ENCODE measurements at places on chromosomes 6 and 20. TPM values are rescaled to one million over a fixed set of nuclear protein-coding genes. Genes with fewer than 3 reads are reported as not detected.

The COL19A1 gene
- total RNA-seq, result not detected

The DLK2 gene
- 0.39 TPM for total RNA-seq

The SLC17A1 gene
- total RNA-seq, result 0.15 TPM

The PLCB1 gene
- total RNA-seq, result 0.73 TPM

The EHMT2 gene
- total RNA-seq, result 61.0 TPM

The TNF gene
- 172 TPM for total RNA-seq

The SLC32A1 gene
- total RNA-seq, result not detected

The ADTRP gene
- total RNA-seq, result 9.2 TPM

The RHAG gene
- total RNA-seq, result not detected

The SAMD10 gene
- total RNA-seq, result 45.4 TPM

The COMMD7 gene
- 67.9 TPM for total RNA-seq

The ARHGAP40 gene
- not detected for total RNA-seq

The SOX18 gene
- 1.8 TPM for total RNA-seq

The ESR1 gene
- total RNA-seq, result 3.6 TPM

The AGER gene
- 34.1 TPM for total RNA-seq

The LHFPL5 gene
- not detected for total RNA-seq

The C20orf144 gene
- 0.29 TPM for total RNA-seq

The LST1 gene
- 171 TPM for total RNA-seq

The SYCP2 gene
- total RNA-seq, result 7.6 TPM

The DPPA5 gene
- not detected for total RNA-seq

The FUCA2 gene
- 15.7 TPM for total RNA-seq

The RAB44 gene
- total RNA-seq, result 0.12 TPM

The BMP6 gene
- 0.10 TPM for total RNA-seq

The MUC22 gene
- total RNA-seq, result not detected

The MSH5 gene
- 51.5 TPM for total RNA-seq

The E2F1 gene
- 72.3 TPM for total RNA-seq

The CFB gene
- total RNA-seq, result 0.59 TPM

The RFX6 gene
- not detected for total RNA-seq

The PSORS1C2 gene
- total RNA-seq, result not detected

The MED20 gene
- total RNA-seq, result 23.1 TPM

The IP6K3 gene
- total RNA-seq, result not detected

The RBM24 gene
- not detected for total RNA-seq

The COX7A2 gene
- total RNA-seq, result 440 TPM

The PRPH2 gene
- not detected for total RNA-seq

The KIF13A gene
- total RNA-seq, result 0.27 TPM

The GGT7 gene
- 16.2 TPM for total RNA-seq
